ENCODE measurements at places on chromosomes 11 and 22. TPM values are rescaled to one million over a fixed set of nuclear protein-coding genes. Genes with fewer than 3 reads are reported as not detected.

DNA sequence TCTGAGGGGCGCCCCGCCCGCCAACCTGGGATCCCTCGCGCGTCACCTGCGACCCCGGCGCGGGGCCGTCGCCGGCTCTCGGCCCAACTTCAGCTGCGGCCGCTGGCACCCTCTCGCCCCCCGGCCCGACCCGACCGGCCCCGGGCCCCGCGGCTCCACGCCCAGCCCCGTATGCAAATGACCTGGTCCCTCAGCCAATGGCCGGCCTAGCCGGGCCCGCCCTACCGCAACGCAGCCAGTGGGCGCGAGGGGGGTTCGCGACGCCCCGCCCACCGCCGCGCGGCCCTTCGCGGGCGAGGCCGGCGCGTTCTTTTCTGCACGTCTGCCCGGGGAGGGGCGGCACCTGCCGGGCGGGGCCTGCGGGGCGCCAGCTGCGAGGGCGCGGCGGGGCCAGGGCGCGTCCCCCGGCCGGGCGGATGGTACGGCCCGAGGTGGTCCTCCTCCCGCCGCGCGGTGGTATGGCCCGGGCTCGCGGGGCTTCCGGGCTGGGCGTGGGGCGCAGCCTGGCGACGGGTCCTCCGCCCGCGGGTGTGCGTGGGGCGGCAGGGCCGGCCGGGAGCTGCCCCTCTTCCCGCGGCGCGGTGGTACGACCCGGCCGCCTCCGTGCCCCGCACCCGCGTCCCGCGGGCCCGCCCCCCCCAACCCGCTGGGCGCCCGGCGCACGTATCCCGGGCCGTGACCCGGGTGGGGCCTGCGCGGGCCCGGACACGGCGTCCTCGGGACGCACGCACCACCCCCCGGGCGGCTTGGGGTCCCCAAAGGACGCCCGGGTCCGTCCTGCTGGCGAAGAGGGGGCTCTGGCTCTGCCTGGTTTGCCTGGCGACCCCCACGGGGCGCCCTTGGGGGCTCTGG is 7.7 kb upstream of the PHRF1 start:
- H3K4me1 ChIP-seq = peaks cover 15% of the 10 kb centered on the region
- H3K4me3 ChIP-seq = peak overlapping the region; percentile 85
- peaks cover 15% of the 10 kb centered on the region for H3K36me3 ChIP-seq
- peak overlapping the region; percentile 81 for H3K27ac ChIP-seq
- DNase-seq = peak; percentile 99

- H3K27ac ChIP-seq = no peak overlapping the region
- H3K4me1 ChIP-seq = peaks cover 44% of the 10 kb centered on the region
- peaks cover 28% of the 10 kb centered on the region for H3K36me3 ChIP-seq
Measured at GRCh38 chr11:78414321-78415051, 3.1 kb downstream of the GAB2 start.

DNA sequence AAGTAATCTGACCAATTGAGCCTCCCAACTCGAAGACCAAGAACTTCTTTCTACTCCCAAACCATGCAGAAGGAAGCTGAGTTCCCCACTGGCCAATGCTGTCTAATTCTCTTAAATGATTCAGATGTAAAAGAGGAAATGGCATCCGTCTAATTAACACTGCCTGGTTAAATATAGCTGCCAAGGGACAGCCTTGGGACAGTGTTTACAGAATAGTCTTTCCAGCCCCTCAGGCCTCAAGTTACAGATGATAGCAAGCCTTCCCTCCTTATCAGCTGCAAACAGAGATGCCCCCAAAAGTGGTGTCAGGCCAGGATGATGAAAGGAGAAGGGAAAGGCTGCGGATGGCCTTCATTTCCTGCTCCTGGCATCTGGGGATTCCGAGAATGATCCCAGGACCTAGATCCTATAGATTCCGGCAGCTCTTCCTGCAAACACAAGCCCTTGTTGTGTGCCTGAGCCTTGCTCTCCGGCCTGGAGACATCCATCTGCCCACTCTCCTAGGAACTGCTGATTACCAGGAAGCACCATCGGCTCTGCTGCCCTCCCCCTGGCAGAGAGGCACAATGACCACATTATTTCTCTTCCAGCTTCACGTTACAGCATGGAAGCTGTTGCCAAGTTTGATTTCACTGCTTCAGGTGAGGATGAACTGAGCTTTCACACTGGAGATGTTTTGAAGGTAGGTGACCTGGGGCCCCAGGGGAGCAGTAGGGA is 13.5 kb upstream of the TMA7B start:
- peak overlapping the region; percentile 10 for H3K27ac ChIP-seq
- H3K27me3 ChIP-seq = no peaks in the 10 kb centered on the region
- H3K4me1 ChIP-seq = peaks cover 69% of the 10 kb centered on the region
- H3K36me3 ChIP-seq = peaks cover 42% of the 10 kb centered on the region
- H3K4me3 ChIP-seq = peak overlapping the region; percentile 21
- no peak for DNase-seq

Gene CYP2D6
- 3.8 TPM for total RNA-seq

Gene GRM5
- not detected for total RNA-seq

Gene C1QTNF4
- 0.19 TPM for total RNA-seq

Gene SEPTIN5
- 1.4 TPM for total RNA-seq

Gene TRPM5
- not detected for total RNA-seq

Gene ZFTA
- 3.8 TPM for total RNA-seq

Gene GTSE1
- total RNA-seq = 40.8 TPM

All from activated CD4-positive, alpha-beta T cell treated with anti-CD3 and anti-CD28 coated beads, Interleukin-2, amount 10 ng/mL, durations not matched to agents 24 days and 14 days (primary cell).